ENCODE measurements at places on chromosomes 2 and 18.
A peak's percentile ranks its signal among the peaks of the same experiment; 100 is the strongest.

- peak; percentile 15 for DNase-seq
These were observed 31.7 kb upstream of the KCTD1 start for GRCh38 chr18:26579941-26580618.

- peak; percentile 37 for DNase-seq
These were observed 136.8 kb downstream of the NEDD4L start for GRCh38 chr18:58180738-58181353.

- DNase-seq, result no peak
These were observed 96.0 kb downstream of the TFCP2L1 start for GRCh38 chr2:121189011-121189410.

DNA sequence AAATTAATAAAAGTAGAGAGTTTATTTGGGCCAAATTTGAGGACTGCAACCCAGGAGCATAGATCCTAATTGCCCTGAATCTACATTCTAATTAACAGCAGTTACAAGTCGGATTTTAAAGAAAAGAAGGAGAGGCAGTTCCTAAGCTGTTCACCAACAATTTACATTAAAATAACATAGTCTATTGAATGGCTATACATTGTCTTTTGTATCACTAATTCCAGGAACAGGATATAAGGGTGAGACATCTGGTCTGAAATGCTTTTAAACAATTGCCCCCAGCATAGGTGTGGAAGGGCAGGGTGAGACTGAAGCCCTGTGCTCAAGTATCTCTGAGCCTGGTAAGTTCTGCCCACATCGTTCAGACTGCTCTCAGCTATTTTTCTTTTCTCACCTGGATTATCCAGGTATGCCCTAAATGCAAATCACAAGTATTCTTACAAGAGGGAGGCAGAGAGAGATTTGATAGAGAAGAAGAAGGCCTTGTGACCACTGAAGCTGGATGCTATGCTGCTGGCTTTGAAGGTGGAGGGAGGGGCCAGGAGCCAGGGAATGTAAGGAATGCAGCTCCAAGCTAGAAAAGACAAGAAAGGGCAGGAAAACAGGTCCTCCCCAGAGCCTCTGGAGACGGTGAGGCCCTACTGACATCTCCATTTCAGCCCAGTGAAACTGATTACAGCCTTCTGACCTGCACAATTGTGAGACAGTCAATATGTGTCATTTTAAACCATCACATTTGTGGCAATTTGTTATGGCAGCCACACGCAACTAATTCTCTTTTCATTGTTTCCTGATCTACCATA lies 189.4 kb upstream of the ARL4C start:
- DNase-seq, result peak; percentile 50

DNA sequence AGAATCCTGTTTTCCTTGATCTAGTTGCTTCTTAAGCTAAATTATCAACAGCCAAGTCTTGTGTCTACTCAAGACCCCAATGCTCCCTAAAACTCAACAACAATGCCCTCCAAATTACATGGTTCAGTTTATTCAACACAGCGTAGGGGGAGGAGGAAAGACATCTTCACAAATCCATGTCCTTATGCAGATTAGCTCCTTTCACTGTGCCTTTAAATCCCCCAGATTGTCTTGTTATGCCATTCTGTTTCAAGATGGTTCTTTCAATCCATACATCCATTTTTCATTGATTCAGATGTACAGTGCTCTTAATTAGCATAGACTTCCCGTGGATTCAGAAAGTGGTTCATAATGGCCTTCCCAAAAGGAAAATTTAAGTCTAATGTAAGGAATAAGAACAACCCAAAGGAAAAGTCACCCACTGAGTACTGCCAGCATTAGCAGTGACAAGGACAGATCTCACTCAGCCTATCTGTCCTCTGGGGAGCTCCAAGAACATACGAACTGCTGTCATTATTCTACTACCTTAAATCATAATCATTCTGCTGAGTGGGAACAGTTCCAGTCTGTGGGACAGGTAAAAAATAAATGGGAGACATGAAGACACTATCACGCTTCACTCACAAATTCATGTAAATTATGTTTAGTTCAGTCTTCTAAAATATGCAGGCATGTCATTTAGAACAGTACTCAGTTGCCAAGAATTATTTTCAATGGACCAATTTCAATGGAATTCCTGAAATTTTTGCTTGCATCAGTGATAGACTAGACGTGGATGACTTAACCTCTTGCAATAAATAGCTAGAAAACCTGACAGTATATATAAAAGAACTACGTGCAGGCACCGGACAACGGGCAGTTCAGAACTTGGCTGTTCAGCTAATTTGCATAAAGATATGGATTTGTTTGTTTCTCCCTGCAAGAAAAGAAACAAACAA lies 58.9 kb upstream of the RNU4ATAC start:
- no peak for DNase-seq

- DNase-seq, result no peak
These were observed 1165.7 kb upstream of the PIK3C3 start for GRCh38 chr18:40789286-40789685.

DNA sequence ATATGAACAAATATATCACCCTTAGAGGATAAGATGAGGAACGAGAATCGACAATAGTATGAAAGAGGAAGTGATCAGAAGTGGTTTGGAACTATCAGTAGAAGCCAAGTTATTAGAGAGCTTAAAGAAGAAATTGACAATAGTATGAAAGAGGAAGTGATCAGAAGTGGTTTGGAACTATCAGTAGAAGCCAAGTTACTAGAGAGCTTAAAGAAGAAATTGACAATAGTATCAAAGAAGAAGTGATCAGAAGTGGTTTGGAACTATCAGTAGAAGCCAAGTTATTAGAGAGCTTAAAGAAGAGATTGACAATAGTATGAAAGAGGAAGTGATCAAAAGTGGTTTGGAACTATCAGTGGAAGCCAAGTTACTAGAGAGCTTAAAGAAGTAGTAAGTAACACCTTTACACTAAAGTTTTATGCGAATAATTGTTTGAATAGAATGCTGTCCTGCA lies 175.5 kb downstream of the ZNF407 start:
- no peak for DNase-seq

- no peak for DNase-seq
These were observed 57.5 kb upstream of the MSTN start for GRCh38 chr2:190119923-190120590.

- DNase-seq, result no peak
These were observed 19.4 kb downstream of the CENPA start for GRCh38 chr2:26805241-26805676.

- no peak for DNase-seq
These were observed 218.7 kb upstream of the PIEZO2 start for GRCh38 chr18:11368020-11368419.

DNA sequence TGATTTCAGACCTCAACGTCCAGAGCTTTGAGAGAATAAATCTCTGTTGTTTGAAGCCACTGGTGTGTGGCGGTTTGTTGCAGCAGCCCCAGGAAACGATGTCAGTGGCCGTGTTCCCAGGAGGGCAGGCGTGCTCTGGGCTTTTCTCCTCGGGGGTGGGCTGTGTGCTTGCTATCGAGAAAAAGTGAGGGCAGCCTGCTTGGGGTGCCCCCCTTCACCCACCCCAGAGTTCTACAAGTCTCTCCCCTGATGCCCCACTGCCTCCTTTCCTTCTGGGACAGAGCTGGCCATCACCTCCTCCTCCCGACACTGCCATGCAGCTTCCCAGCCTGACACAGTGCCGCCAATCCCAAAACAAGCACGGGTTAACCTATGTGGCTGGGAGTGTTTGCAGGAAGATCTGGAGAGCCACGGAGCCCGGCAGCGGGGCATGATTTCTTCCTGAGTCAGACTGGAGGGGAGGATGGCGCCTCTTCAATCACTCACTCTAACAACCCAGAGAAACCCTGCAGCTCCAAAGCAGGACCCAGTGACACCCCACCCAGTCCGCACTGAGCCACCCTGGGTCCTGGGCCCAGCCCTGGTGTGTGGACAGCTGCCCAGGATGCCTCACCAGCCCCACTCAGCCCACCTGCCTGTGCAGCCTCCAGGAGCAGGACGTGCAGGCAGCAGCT lies 213.7 kb upstream of the RAB6C start:
- DNase-seq, result no peak

- DNase-seq, result no peak
These were observed 64.1 kb upstream of the RAPGEF4 start for GRCh38 chr2:172671501-172671900.

- no peak for DNase-seq
These were observed 163.4 kb upstream of the SH3BP4 start for GRCh38 chr2:234788381-234788780.

DNA sequence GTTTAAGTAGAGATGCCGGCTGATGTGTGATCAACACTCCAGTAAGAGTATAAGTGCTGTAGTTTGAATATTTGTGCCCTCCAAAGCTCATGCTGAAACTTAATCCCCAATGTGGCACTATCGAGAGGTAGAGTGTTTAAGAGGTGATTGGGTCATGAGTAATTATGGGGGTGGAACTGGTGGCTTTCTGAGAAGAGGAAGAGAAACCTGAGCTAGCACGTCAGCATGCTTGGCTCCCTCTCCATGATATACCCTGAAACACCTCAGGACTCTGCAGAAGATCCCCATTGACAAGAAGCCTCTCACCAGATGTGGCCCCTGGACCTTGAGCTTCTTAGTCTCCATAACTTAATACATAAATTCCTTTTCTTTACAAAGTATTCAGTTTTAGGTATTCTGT lies 584.8 kb downstream of the TSN start:
- no peak for DNase-seq

DNA sequence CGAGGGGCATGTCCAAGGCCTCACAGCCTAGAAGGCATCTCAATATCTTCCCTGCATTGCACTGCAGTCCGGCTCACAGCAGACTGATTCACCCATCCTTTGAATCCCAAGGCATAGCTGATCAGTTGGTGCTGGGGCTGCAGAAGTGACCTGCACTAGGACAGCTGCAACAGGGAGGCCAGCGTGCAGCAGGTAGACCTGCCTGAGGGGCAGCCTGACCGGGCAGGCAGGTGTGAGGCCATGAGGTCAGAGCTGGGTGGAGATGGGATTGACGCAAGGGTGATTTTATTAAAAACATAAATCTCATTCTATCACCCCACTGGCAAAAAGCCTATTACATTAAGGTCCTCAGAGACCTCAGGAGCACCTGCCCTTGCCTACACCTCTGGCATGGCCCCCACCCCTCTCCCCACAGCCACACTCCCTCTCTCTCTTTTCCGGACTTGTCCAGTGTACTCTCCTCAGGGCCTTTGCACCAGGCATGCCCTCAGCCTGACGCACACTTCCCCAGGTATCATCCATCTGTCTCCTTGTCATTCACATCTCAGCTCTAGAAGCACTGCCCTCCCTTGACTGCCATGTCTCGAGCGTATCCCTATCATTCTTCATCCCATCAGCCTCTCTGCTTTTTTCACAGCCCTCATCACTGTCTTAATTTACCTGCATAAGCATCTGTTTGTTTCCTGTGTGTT lies 63.5 kb upstream of the WIPF1 start:
- DNase-seq, result no peak

DNA sequence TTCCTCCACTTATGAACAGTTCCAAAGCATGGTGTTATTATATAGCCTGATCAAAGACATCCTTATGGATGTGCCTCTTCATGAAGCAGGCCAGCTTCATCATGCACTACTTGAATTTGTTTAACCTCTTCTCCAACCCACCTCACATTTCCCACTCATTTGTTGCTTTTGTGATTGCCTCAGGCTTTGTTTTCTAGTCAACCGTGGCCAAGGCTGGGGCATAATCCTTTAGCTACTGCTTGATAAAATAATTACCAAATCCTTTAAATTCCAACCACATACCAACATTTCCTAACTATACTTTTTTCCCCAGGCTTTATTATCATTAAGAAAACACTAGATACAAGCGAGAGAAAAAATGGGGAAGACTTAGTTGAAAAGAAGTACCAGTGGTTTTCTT lies 39.6 kb upstream of the SCN1A start:
- DNase-seq, result no peak

Measured in HepG2 (cell line).